A549 treated with Hydrocortisone at 1 μM for 4 hours (cell line): ENCODE measurements at places on chromosomes 5 and 9. TPM values are rescaled to one million over a fixed set of nuclear protein-coding genes. Genes with fewer than 3 reads are reported as not detected.

QRFP gene
- total RNA-seq, result not detected in 5 replicates

FIBCD1 gene
- total RNA-seq, result 12.1 to 19.5 TPM (median 16.7 TPM) in 5 replicates

TRPM6 gene
- 1.7 to 2.5 TPM (median 1.8 TPM) in 5 replicates for total RNA-seq

ACTL7B gene
- 0.03 to 0.07 TPM in 2 of 5 replicates, not detected in the others for total RNA-seq

NOL6 gene
- 69.7 to 76.7 TPM (median 72.1 TPM) in 5 replicates for total RNA-seq

DMXL1 gene
- total RNA-seq, result 6.3 to 10.8 TPM (median 9.2 TPM) in 5 replicates

CDH6 gene
- 0.08 to 0.13 TPM (median 0.09 TPM) in 4 of 5 replicates, not detected in the other for total RNA-seq

SLC46A2 gene
- total RNA-seq, result not detected in 5 replicates

C9orf78 gene
- total RNA-seq, result 46.5 to 54.9 TPM (median 48.5 TPM) in 5 replicates

JAKMIP2 gene
- not detected in 5 replicates for total RNA-seq

TAF9 gene
- 120 to 148 TPM (median 129 TPM) in 5 replicates for total RNA-seq

PCDHB3 gene
- 0.03 to 0.07 TPM in 2 of 5 replicates, not detected in the others for total RNA-seq

SNCAIP gene
- total RNA-seq, result 0.03 to 0.05 TPM in 2 of 5 replicates, not detected in the others

ZNF366 gene
- total RNA-seq, result not detected in 5 replicates
